ENCODE measurements at places on chromosomes 7 and 10.
A peak's percentile ranks its signal among the peaks of the same experiment; 100 is the strongest.

DNA sequence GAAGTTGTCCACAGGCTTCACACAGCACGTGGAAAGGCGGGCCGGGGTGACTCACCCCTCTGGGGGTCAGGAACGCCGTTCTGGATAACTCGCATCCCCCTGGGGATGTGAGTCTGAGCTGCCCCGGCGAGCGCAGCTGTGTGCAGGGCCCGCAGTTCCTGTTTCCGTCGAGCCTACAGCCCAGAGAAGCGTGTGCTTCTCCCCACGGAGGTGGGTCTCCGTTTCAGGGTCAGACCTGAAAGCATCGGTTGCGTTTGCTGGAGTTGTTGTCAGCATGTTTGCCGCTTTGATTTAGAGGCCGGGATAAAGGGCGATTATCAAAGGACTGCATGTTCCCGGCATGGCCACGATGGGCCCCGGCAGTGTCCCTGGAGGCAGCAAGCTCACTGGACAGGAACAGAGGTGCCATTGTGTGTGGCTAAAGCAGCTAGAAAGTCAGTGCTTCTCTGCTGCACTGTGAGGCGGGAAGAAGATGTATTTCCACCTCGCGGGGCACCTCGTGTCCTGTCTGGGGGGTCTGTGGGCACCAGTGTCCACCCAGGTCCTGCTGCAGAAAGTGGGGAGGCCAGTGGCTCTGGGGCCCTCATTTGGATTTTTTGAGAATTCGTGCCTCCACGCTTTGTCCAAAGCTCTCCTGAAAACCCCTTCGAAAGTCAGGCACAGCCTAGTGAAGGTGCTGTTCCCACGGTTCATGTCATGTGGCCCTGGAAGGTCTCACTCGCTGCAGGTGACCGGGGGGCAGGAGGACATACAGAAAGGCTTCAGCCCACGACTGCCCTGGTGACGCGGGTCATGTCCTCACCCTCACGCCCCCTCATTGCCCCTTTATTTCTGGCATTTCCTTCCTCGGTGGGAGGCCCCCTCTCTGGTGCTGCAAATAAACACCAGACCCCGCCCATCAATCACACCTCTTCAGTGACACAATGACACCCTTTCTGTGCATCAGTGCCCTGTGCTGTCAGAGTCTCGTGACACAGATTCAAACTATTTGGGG lies 27.4 kb upstream of the GDI2 start:
- DNase-seq, result no peak

- no peak for DNase-seq
Observed at GRCh38 chr7:36064676-36065075, 88.4 kb upstream of the EEPD1 start.

DNA sequence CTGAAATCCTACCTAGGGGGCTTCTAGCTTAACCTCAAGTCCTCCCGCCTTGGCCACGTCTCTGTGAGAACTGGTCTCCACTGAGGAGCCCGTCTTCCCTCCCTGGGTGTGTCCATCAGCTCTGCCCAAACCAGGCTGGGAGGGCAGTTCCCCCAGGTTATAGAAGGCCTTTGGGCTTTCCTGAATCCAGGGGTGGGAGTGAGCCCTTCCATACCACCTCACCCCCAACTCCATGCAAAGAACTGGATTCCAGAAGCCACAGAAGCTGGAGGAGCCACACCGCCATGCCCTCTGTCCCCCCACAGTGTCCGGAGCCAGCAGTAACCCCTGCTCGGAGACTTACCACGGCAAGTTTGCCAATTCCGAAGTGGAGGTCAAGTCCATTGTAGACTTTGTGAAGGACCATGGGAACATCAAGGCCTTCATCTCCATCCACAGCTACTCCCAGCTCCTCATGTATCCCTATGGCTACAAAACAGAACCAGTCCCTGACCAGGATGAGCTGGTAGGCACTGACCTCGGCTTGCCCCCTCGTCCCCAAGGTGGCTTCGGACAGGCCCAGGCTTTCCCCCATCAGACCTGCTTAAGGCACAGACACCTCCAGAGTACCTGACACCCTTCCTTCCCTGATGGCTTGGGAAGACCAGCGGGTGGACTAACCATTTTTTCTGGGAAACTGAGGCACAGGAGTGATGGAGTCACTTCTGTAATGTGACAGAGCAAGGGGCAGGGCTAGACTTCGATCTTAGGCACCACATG lies 4.7 kb downstream of the CPA1 start:
- no peak for DNase-seq

- no peak for DNase-seq
Observed at GRCh38 chr7:746155-747061, 19.3 kb upstream of the PRKAR1B start.

DNA sequence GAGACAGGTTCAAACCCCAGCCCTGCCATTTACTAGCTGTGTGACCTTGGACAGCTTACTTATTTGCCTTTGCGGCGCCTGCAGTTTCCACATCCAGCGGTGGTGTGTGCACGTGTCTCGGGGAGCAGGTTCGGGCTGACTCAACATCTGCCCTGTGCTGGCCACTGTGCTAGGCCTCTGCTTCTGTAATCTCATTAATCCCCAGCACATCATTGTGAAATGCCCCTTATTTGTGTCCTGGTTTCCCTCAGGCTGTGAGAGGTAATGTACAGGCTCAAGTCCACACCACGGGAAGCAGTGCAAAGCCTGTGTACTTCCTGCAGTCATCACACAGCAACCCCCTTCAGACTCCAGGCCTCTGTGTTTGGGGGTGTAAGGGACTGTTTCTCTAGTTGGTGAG lies 285.7 kb downstream of the RPS24 start:
- DNase-seq, result peak; percentile 70

GRCh38 chr7:47460251-47460989 lies 121.5 kb downstream of the TNS3 start:
- DNase-seq, result no peak

GRCh38 chr7:90320801-90321494 lies at the start of gene FAM237B:
Gene FAM237B, minus strand, starts transcription at chr7:90321304. Its CDS starts 1,556 bp downstream, at chr7:90319748.
- no peak for DNase-seq

GRCh38 chr7:144821067-144821466 lies 14.8 kb downstream of the TPK1 start:
- no peak for DNase-seq

- DNase-seq, result no peak
Observed at GRCh38 chr10:28236591-28236990, 66.3 kb downstream of the MPP7 start.

DNA sequence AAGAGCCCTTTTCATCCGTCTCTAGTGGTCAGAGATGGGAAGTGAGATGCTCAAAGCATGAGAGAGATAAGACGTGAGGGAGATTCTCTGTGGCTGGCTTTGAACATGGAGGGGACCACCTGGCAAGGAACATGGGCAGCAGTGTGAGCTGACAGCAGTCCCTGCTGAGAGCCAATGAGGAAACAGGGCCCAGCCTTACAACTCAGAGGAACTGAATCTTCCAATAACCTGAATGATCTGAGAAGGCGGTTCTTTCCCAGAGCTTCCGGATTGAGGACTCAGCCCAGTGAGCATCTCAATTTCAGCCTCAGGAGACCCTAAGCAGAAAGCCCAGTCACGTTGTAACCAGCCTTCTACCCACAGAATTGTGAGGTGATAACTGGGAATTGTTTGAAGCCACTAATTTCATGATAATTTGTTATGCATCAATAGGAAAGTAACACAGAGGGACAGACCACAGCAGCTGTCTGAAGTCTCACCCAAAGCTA lies 33.9 kb upstream of the IKZF1 start:
- no peak for DNase-seq

- DNase-seq, result no peak
Observed at GRCh38 chr7:101598422-101598985, 30.6 kb downstream of the MYL10 start.

- no peak for DNase-seq
Observed at GRCh38 chr7:19587291-19587690, 121.5 kb downstream of the POLR1F start.

DNA sequence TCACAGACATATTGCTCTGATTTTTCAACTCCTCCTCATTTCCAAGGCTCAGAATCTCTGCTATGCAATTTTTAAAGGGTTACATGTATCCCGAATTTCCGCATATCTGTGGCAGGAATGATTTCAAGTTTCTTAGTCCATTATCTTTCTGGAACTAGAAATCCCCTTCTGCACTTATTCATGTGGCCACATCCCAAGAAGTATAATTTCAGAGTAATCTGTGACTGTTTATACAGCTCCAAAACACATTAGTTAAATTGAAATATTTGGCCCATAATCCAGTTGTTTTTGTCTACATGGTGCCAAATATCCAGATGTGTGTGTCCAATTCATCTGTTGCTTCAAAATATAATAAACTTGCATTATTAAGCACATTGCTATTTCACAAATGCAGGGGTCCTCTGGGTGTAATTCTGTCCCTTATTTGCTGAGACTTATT lies 271.2 kb downstream of the ARHGAP12 start:
- no peak for DNase-seq

DNA sequence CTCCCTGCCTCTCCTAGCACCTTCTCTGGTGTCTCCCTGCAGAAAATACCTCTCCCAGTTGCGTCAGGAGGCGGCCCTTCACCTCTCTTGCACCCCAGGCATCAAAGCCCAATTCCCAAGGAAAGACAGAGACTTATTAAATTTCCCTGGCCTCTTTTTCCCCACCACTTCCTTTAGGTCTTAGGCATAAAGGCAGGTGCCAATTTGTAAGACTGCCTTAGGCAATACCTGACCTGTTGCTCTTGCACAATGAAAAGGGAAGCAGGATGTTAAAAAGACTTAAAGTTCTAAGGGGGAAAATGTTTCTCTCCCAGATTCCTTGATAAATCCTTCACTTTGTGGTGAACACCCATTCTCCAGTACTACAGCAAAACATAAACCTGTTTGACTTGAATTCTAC lies 186.7 kb downstream of the SLC25A13 start:
- no peak for DNase-seq

DNA sequence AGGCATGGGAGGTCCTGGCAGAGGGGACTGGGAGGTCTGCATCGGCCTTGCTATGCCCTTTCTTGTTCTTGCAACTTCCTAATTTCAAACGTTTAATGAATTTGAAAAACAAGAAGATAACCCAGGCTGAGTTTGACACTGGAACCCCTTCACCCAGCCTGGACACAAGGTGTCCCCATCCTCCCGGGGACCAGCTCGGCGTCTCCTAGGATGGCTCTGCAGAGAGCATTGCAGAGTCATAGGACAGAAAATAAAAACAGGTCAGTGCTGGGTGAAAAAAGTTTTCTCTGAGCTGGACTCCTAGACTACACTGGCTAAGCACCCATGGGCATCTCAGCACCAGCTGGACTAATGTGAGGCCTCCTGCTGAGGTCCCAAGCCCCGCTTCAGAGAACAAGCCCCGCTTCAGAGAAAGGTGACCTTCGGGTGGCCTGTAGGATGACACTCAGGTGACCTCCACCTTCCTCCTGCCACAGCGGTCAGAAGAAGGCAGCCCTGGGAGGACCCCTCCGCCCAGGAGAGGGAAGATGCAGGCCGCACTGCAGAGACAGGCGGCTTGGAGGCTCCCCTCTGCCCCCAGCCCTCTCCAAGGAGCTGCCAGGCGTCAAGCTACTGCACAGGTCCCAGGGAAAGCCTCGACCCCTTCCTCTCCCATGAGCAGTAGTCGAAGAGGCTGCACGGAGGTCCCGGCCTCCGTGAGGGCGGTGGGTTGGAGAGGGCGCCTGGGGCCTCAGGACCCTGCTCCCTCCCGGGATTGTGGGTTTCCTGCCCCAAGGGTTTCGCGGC lies 9.3 kb upstream of the UNCX start:
- no peak for DNase-seq

GRCh38 chr10:69239816-69240434 lies 19.8 kb downstream of the HKDC1 start:
- no peak for DNase-seq

- DNase-seq, result no peak
Observed at GRCh38 chr7:32639122-32639521, 143.8 kb downstream of the AVL9 start.

- DNase-seq, result no peak
Observed at GRCh38 chr10:112227331-112227987, 43.9 kb upstream of the GPAM start.

- DNase-seq, result no peak
Observed at GRCh38 chr7:85046534-85046933, 140.3 kb downstream of the SEMA3D start.

- DNase-seq, result no peak
Observed at GRCh38 chr7:83947260-83947659, 247.3 kb downstream of the SEMA3A start.

DNA sequence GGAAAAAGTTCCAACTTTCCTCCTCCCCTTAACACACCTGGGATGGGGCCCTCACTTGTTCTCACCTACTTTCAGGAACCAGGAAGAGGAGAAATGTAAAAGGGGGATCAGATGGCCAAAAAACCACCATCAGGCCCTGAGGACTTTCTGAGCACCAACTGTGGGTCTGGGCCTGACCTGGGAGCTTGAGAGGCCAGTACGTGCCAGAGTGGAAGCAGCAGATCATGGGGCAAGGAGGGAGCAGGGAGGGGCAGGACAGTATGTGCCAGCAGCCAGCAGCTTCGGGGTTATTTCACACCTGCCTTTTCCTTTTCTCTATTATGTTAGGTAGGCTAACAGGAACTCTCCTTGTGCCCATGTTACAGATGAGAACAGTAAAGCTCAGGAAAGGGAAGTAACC lies 118.8 kb upstream of the UNC5B start:
- peak; percentile 90 for DNase-seq

GRCh38 chr7:117807676-117808075 lies 65.6 kb downstream of the CTTNBP2 start:
- DNase-seq, result no peak

GRCh38 chr7:40977533-40977932 lies 725.4 kb downstream of the INHBA start:
- no peak for DNase-seq

- DNase-seq, result no peak
Observed at GRCh38 chr7:76315364-76315763, 12.9 kb downstream of the HSPB1 start.

GRCh38 chr7:90755041-90755440 lies 158.9 kb downstream of the CDK14 start:
- no peak for DNase-seq

- no peak for DNase-seq
Observed at GRCh38 chr7:147304376-147304775, 1187.8 kb downstream of the CNTNAP2 start.

GRCh38 chr7:122027058-122027457 lies 117.0 kb downstream of the AASS start:
- DNase-seq, result no peak

GRCh38 chr10:91164520-91165065 lies 55.9 kb upstream of the PCGF5 start:
- DNase-seq, result no peak

DNA sequence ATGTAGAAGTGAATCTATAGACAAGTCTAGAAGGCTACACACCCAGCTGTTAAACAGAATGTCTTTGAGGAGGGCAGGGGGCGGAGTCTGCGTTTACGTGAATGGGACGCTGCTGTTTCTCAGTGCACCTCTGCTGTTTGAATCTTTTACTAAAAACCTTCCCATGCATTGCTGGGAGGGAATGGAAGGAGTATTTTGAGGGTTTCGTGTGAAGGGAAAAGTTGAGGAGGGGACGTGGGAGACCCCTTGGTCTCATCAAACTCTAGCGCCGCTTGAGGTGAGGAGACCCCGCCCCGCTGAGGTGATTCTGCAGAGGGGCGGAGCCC lies 492 bp upstream of the VCL start:
- peak; percentile 95 for DNase-seq

DNA sequence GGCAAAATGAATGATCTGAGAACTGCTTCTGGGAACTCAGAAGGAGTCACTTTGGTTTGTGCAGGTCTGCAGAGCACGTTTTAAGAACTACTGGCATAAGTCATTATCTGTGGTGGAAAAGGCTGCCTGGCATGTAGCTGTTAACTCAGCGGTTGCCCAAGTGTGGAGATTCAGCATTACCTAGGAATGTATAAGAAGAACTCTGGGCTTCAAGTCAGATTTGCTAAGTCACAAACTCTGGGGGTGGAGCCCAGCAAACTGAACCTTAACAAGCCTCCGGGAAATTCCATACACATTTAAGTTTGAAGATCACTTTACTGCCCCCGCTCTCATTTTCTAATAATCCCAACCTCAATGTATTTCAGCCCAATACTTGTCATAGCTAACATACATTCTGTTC lies 31.1 kb downstream of the PLXDC2 start:
- no peak for DNase-seq
